Activated naive CD4-positive, alpha-beta T cell (primary cell): ENCODE measurements at places on chromosomes 11 and 22.

DNA sequence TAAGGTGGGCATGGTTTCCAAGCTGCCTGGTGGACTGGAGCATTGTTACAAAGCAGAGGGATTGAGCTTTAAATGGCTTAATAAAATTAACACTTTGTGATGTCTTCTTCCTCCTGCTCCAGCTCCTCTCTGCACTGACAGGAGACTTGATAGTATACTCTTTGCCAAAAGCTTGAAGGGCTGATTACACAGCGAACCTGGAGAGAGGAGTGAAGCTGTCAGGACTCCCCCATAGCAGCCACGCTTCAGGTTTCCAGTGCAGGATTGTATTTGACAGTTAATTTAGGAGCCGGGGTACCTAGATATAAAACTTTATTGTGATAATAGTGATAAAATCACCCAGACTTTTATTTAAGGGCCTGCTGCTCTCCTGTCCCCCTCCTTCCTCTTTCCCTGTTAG is 50.0 kb downstream of the TRIM44 start:
- no peak for DNase-seq

GRCh38 chr22:45640941-45641621 is 30.6 kb upstream of the ATXN10 start:
- DNase-seq: no peak

GRCh38 chr11:107731941-107732688 is 20.3 kb upstream of the SLN start:
- DNase-seq: no peak

DNA sequence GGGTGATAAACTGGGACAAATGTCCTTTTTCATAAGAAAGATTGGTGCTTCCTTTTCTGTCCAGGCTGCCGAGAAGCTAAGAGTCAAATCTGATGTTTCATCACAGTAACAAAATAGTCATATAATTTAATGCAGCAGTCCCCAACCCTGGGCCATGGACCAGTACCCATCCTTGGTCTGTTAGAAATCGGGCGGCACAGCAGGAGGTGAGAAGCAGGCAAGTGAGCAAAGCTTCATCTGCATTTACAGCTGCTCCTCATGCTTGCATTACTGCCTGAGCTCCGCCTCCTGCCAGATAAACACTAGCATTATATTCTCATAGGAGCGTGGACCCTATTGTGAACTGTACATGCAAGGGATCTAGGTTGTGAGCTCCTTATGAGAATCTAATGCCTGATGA is 26.2 kb downstream of the PRR14L start:
- DNase-seq: no peak
